ENCODE measurements at places on chromosomes 6 and 20. TPM values are rescaled to one million over a fixed set of nuclear protein-coding genes. Genes with fewer than 3 reads are reported as not detected.

The CSNK2B gene
- total RNA-seq, result 83.6 TPM

The SLPI gene
- not detected for total RNA-seq

The GFOD1 gene
- 60.7 TPM for total RNA-seq

The ASIP gene
- not detected for total RNA-seq

The PLCB4 gene
- 19.1 TPM for total RNA-seq

The MMUT gene
- total RNA-seq, result 22.8 TPM

The WFDC12 gene
- not detected for total RNA-seq

The CLVS2 gene
- 70.1 TPM for total RNA-seq

The WFDC2 gene
- total RNA-seq, result 4.4 TPM

The PKIB gene
- 0.94 TPM for total RNA-seq

The SLC22A2 gene
- not detected for total RNA-seq

The RPS6KA2 gene
- total RNA-seq, result 47.9 TPM

The PPP1R3G gene
- 1.3 TPM for total RNA-seq

The BTN3A1 gene
- total RNA-seq, result 28.5 TPM

The MCCD1 gene
- not detected for total RNA-seq

The ZNF165 gene
- 0.94 TPM for total RNA-seq

The ZFP57 gene
- total RNA-seq, result not detected

The PRDM13 gene
- total RNA-seq, result not detected

The RSPH4A gene
- 2.5 TPM for total RNA-seq

The HLA-DOB gene
- not detected for total RNA-seq

The HS3ST5 gene
- 9.1 TPM for total RNA-seq

The WFDC10B gene
- total RNA-seq, result not detected

The FAM110A gene
- 9.1 TPM for total RNA-seq

The CHRNA4 gene
- 21.0 TPM for total RNA-seq

The EYA2 gene
- 0.94 TPM for total RNA-seq

The OXT gene
- total RNA-seq, result not detected

The SIGLEC1 gene
- total RNA-seq, result not detected

The TMEM151B gene
- 63.2 TPM for total RNA-seq

The RSPH9 gene
- total RNA-seq, result 6.9 TPM

The BPIFB4 gene
- not detected for total RNA-seq

The OR2B6 gene
- total RNA-seq, result not detected

The RIN2 gene
- 23.8 TPM for total RNA-seq

The SSTR4 gene
- total RNA-seq, result not detected

The IPCEF1 gene
- 32.6 TPM for total RNA-seq

The KCNQ2 gene
- total RNA-seq, result 250 TPM

The CRISP3 gene
- not detected for total RNA-seq

The PRL gene
- not detected for total RNA-seq

The DDO gene
- not detected for total RNA-seq

The SLCO4A1 gene
- total RNA-seq, result 2.5 TPM

The ACOT13 gene
- 4.7 TPM for total RNA-seq

The CAGE1 gene
- not detected for total RNA-seq

The VEGFA gene
- total RNA-seq, result 44.1 TPM

The ANGPT4 gene
- total RNA-seq, result not detected

The PDE10A gene
- 92.0 TPM for total RNA-seq

The SGK2 gene
- 3.1 TPM for total RNA-seq

The MACROD2 gene
- 126 TPM for total RNA-seq

The RIMS1 gene
- 242 TPM for total RNA-seq

The SMLR1 gene
- not detected for total RNA-seq

The HFE gene
- total RNA-seq, result 0.31 TPM

The SLC44A4 gene
- total RNA-seq, result not detected

The GINM1 gene
- 20.7 TPM for total RNA-seq

The NEDD9 gene
- total RNA-seq, result 36.3 TPM

All from parietal lobe (tissue), 2 donors.